ENCODE measurements at places on chromosomes 4 and X.

GRCh38 chrX:16526003-16526402, 124.0 kb upstream of the S100G start:
- DNase-seq, result no peak

DNA sequence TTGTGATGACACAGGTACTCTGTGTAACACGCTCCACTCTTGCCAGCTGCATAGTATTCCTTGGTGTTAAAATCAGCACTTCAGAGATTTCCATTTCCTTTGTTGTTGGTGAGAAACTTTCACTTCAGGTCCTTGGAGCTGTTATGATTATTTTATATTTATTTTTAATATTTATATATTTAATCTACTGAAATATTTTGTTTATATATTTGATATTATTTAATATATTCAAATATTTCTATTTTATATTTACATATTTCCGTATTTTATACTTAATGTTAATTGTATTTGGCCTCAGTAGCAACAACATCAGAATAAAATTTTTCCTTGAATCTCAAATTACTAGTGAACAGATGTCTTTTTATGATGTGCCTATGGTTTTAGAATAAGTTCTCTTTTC, 225.3 kb downstream of the MAGEB17 start:
- DNase-seq, result no peak

DNA sequence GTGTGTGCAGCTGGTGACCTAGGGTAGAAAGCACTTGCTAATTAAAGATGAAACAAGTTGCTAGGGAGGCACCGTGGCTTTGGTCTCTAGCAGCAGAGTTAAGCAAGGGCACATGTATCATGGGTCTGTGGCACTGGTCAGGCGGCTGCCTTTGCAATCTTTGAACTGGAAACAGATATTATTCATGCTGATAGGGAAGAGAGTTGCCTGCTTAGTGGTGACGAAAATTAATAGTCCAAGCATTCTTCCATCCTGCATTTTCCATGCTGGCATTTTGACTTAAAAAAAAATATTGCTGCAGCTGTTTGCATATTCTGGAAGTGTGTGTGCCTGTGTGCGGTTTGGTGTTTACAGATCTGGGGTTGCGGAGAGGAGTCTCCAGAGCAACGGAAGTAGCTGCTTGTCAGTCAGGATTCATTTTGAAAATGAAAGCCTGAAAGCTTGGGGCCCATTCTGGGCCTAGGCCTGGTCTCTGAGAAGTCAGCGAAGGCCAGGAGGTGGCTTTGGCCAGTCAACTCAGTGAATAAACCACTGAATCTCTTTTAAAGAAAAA, 2.3 kb upstream of the SOWAHD start:
- no peak for DNase-seq

- no peak for DNase-seq
Observed at GRCh38 chrX:77446908-77447652, at the start of gene FGF16. FGF16 (plus strand) TSS chrX:77447389; CDS start chrX:77447675, 286 bp downstream.
